ENCODE measurements at places on chromosomes 6 and 20.

DNA sequence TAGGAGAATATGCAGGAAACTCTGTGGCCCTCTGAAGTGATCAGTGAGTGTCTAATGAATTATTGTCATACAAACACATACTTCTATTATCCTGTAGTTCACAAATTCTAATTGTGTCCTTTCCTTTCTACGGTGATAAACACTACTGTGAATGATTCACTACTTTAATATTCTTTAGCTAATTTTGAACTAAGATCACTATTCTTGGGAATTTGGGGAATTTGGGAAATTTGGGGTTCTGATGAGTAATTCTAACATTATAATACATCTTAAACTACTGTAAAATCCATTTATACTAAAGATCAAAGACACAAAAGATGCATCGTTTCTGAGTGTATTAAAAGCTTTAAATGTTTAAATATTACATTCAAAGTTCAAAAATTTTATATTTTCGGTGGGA lies 1287.2 kb upstream of the CITED2 start:
- no peak for DNase-seq

DNA sequence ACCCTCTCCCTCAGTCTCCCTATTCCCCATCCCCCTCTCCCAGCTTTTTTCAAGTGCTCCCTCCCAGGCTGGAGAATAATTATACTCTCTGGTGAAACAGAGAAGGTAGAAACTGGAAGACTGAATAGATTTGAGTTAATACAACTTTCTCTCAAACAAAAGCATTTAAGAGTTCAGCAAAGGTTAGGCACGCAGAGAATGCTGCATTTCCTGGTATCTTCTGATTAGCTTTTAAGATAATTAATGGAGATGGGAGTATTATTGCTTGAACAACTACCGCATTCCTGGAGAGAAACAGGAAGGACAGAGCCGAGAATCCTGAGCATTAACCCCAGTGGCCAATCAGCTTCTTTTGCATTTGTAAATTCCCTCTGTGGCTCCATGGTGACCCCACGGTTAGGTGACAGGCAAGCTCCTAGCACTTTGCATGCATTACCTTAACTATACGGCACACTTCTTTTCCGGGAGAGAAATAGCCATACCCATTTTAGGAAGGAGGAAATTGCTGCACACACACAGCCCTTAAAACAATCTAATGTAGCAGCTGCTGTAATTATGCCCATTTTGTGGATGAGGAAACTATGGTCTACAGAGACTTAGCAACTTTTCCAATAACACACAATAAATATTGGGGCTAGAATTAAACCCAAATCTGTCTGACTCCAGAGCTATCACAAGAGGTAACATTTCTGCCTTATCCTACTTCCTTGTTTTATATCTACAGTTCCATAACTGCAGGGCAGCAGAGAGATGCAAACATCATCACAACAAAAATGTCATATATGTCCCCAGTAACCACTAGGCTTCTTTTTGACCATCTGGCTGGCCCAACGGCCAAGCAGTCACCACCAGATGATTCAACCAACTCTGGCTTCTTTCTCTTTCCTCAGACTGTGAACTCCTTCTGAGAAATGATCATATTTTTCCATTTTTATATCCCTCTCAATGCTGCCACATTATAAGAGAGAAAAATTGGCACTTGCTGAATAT lies 169.9 kb downstream of the CD24 start:
- no peak for DNase-seq

DNA sequence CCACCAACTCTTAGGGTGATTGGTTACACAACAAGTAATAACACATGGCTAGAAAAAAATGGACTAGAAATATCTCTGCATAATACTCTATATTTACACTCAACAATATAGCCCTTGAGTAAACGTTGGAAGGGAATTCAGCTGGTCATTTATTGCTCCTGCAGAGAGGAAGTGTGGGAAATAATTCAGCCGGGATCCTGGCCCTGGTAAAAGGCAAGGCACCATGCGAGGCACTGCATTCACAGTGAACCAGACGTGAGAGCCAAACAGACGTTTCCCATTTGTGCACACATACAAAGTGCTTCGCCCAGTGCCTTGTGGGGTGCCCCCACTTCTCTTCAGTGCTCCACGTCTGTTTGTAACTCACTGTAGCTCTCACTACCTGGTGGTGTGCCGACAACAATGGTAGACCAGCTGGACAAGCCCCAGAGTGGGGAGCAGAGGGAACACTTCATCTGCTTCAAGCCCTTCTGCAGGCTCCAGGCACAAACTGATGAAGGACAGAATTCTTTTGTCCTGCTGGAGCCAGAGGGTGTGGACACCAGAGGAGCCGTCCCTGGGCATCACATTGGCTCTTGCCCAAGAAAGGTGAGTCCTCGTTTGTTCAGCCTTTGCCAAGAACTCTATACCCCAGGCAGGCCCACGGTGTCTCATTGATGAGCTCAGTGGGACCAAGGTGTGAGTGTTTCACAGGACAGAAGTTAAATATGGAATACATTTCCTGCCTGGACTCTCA lies 18.8 kb downstream of the SYNDIG1 start:
- no peak for DNase-seq

GRCh38 chr6:159233365-159234101 lies 64.3 kb downstream of the FNDC1 start:
- no peak for DNase-seq

GRCh38 chr6:133895573-133896343 lies 6.8 kb downstream of the TCF21 start:
- DNase-seq = no peak

DNA sequence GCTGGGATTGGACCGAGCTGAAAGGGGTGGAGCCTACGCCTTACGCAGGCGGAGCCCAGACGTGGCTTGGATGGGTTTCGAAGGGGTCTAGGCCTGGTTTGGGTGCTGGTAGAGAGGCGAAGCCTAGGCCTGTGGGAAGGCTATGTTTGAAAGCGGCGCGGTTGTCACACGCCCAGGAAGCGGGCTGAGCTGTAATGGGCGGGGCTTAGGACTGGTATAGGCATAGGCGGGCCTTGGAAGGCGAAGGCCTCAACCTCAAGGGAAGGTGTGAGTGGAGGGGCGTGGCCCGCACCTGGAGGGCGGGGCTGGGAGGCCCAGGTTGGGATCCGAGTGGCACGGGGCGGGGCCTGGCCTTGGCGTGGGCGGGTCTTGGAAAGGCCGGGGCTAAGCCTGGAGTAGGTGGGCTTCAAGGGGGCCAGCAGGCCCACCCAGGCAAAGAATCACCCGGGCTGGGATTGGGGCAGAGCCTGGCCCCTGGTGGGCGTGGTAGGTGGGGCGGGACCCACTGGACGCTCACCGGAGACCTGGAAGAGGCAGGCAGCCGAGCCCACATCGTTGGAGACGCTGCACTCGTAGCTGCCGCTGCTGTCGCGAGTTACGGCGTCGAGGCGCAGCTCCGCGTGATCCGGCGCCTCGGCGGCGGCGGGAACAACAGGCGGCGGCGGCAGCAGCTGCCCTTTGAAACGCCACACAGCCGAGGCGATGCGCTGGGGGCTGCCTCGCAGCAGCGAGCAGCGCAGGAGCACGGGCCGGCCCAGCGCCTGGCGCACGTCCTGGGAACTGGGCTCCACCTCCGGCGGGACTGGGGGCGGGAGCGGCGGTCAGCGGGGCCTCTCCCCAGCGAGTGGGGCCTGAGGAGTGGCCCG lies 49.0 kb downstream of the MDGA1 start:
- DNase-seq = no peak

GRCh38 chr6:85016726-85017125 lies 252.3 kb upstream of the TBX18 start:
- DNase-seq = no peak

DNA sequence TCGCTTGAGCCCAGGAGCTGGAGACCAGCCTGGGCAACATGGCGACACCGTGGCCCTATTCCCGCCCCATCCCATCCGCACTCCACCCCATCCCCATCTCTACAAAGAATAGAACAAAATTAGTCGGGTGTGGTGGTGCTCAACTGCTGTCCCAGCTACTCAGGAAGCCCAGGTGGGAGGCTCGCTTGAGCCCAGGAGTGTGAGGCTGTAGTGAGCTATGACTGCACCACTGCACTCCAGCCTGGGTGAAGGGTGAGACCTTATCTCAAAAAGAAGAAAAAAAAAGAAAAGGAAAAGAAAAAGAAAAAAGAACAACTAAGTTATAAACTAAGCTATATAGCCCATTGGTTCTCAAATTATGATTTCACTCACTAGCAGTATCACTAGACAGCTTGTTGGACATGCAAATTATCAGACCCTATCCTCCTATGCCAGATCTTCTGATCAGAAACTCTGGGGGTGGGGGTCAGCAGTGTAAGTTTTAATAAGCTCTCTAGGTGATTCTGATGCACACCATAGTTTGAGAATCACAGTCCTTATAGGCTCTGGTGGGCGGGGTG lies 491 bp upstream of the ITCH start:
- no peak for DNase-seq

DNA sequence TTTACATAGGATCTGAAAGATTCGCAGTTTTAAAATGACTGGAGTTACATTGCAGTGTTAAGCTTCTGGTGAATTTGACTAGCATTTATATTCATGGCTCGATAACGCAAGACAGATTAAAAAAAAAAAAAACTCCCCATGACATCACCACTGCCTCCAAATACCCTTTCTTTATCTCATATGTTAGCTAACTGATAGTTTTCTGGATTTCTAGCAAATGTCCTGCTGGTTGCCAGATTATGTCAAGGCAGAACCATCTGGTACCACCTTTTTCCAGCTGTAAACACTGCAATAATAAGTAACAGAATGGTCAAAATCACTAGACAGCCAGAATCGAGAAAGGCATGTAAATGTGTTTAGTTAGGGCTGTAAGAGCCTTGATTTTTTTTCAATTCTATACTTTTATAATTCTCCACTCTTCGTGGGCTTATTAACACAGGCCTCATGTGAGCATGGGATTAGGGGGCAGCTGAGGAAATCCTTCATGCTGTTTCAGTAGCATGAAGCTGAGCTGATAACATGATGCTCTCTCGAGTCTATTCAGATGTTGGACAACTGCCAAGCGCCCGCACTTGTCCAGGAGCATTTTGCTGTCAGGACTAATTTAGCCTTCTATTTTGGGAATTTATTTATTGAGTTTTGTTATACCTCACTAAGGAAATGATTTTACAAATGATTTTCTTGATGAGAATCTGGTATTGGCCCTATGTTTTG lies 166.0 kb upstream of the SCGN start:
- DNase-seq = no peak

DNA sequence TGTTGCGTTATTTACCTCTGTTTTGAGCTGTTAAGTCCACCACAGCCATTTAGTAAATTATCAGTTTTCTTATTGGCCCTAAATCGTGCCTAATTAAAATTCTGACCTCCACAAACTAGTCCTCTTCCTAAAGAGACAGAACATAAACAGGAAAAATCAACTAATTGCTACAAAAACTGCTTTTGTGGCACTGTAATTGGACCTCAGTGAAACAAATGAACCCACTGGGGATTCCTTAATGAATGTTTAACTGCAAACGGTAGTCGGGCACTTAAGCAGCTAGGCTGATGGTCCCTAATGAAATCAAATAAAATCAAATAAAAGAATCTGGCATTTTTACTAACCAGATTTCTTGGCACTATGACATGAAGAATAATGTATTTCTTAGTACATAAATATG lies 513.4 kb upstream of the SLC35B3 start:
- no peak for DNase-seq

GRCh38 chr6:3076320-3076719 lies 8.0 kb downstream of the RIPK1 start:
- no peak for DNase-seq

DNA sequence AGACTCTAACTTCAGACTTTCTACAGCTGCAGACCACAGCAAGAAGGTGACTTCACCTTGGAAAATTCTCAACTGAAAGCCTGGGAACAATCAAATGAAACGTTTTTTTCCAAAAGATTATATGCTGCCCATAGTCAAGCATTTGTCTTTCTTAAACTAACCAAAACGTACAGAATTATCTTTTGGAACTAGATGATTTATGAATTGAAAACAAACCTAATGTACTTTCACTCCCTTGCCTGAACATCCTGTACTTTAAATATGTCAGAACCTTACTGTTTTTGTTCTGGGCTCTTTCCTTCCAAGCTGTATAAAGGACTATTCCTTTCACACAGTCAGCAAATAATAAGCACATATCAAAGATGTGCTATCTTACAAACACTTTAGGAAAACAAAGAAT lies 62.4 kb upstream of the TNFAIP3 start:
- no peak for DNase-seq

DNA sequence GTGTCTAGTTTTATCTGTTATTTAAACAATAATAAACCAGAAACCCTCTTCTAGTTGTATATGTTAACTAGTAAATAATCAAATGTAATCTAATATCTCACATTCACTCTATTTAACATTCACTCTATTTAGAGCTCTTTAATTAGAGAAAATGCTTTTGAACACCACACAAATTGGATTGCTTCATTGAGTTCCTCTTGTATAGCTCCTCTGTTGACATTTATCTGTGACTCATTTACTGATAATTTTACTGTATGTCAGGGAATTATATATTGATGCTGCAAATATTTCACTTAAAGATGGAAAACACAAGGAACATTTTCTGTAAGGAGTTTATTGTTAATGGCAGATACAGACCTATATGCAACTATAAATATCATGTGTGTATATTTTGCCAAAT lies 594.6 kb downstream of the COL12A1 start:
- DNase-seq = no peak

DNA sequence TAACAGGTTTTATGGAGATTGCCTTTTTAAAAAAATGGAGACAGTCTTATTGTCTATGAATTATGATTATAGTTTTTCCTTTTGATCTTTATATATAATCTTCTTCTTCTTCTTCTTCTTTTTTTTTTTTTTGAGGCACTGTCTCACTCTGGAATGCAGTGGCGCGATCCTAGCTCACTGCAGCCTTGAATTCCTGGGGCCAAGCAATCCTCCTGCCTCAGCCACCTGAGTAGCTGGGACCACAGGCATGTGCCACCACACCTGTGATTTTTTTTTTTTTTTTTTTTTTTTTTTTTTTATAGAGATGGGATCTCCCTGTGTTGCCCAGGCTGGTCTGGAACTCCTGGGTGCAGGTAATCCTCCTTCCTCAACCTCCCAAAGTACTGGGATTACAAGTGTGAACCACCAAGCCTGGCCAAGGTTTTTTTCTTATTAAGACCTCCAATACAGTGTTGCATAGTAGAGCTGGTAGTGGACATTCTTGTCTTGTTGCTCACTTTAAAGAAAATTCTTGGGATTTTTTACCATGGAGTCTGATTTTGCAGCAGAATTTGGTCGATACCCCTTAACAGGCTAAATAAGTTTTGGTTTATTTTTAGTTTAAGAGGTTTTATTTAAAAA lies 46.5 kb downstream of the STK4 start:
- DNase-seq = no peak

- no peak for DNase-seq
These were observed 106.9 kb downstream of the TRDN start for GRCh38 chr6:123529843-123530242.

DNA sequence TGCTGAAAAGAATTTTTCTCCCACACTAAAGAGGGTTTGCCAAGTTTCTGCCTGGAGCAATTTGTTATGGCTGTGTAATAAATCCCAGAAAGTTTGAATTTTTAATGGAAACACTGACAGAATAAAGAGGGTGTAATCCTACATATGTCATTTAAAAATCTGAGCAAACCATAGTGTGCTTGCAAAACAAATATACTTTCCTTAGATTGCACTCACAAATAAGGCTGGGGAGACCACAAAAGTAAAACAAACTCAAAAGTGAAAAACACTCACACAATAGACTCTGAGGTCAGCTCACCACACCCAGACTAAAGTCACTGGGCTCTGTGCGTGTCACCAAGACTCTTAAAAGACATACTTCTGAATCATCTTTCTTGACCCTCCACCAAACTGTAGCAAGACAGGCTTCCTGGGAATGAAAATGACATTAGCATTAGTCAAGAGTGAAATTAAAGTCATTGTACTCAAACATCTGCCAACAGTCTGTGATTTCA lies 4.8 kb upstream of the ATXN1 start:
- DNase-seq = no peak

GRCh38 chr20:62062661-62063314 lies 2.9 kb downstream of the TAF4 start:
- no peak for DNase-seq
